ENCODE measurements at places on chromosomes 3 and 15.

DNA sequence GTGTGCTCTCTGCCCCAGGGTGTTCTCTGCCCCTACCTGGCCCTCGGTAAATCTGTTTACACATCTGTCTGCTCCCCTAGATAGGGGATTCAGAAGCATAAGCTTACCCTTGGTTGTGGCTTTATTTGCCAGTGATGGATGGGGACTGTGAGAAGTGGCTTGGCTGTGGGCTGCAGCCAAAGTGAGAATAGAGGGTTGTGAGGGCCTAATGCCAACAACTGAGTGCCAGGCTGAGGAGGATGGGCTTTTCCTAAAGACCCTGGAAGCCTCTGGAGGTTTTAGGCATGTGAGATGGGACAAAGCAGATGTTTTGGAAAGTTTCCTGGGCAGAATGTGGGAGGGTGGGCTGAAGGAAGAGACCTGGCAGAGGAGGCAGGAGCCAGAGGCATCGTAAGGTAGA lies 15.4 kb upstream of the APEH start:
- no peak for DNase-seq

DNA sequence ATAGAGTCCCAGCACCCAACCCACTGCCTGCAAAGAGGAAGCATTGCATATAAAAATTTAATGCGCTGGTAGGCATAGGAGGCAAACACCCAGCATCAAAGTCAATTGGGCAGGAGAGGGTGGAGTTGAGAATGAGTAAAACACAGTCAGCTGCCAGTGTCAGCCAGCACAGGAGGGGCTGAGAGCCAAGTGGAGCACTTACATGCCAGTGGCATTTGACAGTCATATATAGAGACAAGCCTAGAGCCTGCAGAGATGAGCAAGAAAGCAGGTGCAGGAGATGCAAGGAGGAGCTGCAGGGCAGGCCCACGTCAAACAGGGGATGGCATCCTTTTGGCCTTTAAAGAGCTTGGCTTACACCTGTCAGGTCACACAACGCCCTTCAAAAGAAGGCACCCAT lies 27.6 kb upstream of the ZFAND6 start:
- no peak for DNase-seq

DNA sequence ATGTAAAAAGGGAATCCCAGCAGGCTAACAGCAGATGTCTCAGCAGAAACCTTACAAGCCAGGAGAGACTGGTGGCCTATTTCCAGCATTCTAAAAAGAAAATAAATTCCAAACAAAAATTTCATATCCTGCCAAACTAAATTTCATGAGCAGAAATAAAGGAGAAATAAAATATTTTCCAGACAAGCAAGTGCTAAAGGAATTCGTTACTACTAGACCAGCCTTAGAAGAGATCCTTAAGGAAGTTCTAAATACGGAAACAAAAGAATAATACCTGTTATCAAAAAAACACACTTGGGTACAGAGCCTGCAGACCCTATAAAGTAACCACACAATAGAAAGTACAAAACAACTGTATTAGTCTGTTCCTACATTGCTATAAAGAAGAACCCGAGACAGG lies 41.4 kb downstream of the HDGFL3 start:
- DNase-seq, result no peak

DNA sequence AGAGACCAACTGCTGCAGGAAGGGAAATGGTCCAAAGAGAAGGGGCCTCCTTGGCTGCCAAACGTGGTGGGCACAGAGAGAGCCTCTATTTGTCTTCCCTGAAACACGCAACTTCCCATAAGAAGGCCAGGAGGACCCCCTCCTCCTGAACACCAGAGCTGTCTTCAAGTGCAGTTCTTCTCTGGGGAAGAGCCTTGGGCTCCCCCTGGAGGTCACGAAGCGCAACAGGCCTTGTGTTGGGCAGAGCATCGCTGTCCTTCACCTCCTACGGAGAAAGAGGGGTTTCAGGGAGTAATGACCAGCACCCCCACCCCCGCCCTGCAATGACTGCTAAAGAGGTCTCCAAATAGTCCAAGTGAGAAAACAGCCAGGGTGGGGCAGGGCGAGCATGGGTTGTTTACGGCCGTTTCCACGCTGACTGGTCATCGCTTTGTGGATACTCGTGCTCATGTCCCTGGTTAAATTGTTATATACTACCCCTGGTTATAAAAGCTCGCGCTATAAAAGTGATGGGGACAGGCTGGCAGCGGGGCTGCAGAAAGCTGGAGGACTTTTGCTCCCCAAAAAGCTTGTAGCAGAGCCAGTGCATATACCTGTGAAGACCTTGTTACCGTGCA lies 397.5 kb upstream of the ATP10A start:
- DNase-seq, result peak; percentile 18

GRCh38 chr3:132344666-132345280 lies 27.6 kb downstream of the ACP3 start:
- no peak for DNase-seq

GRCh38 chr3:80060664-80061063 lies 292.9 kb upstream of the ROBO1 start:
- no peak for DNase-seq
